ENCODE measurements at places on chromosomes 16 and 17. TPM values are rescaled to one million over a fixed set of nuclear protein-coding genes. Genes with fewer than 3 reads are reported as not detected.

- no peaks in the 10 kb centered on the region for H3K27me3 ChIP-seq
- DNase-seq: no peak
- peaks cover 8% of the 10 kb centered on the region for H3K4me1 ChIP-seq
- no peaks in the 10 kb centered on the region for H3K36me3 ChIP-seq
- peak overlapping the region; percentile 88 for H3K27ac ChIP-seq
- H3K4me3 ChIP-seq: no peak overlapping the region
Measured at GRCh38 chr16:88651989-88652761, 1.3 kb upstream of the CYBA start.

DNA sequence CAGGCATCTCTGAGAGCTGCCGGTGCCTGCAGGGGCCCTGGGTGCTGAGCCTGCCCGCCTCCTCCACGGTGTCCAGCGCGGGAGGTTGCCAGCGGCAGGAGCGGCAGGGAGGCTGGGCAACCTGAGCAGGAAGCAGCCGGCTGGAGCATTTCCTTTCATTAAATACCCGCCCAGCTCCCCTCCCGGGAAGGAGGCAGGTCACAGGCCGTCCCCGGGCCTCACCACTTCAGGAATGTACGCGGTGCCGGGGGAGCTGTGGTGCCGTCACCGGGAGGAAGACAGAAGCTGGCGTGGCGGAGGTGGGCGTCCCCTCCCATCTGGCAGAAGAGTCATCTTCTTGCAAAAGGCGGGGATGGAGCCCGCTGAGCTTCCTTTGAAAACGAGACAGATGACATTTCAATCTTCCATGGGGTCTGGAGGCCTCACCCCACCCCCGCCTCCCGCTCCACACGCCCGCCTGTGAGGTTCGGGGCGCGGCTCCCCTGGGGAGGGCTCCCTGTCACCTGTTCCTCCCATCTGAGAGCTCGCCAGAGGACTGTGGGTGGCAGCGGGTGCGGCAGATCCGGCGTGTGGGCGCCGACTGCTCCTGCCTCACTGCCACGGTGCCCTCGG, 16.0 kb downstream of the SOX8 start:
- peak overlapping the region; percentile 9 for H3K4me3 ChIP-seq
- no peaks in the 10 kb centered on the region for H3K4me1 ChIP-seq
- no peak overlapping the region for H3K27ac ChIP-seq
- no peak for DNase-seq

POLG2 gene
- 12.3 TPM for total RNA-seq

AP1G1 gene
- total RNA-seq: 101 TPM

- H3K4me3 ChIP-seq: no peak overlapping the region
- DNase-seq: no peak
- H3K36me3 ChIP-seq: no peaks in the 10 kb centered on the region
Measured at GRCh38 chr17:31623990-31624389, 232.5 kb downstream of the RAB11FIP4 start.

DNA sequence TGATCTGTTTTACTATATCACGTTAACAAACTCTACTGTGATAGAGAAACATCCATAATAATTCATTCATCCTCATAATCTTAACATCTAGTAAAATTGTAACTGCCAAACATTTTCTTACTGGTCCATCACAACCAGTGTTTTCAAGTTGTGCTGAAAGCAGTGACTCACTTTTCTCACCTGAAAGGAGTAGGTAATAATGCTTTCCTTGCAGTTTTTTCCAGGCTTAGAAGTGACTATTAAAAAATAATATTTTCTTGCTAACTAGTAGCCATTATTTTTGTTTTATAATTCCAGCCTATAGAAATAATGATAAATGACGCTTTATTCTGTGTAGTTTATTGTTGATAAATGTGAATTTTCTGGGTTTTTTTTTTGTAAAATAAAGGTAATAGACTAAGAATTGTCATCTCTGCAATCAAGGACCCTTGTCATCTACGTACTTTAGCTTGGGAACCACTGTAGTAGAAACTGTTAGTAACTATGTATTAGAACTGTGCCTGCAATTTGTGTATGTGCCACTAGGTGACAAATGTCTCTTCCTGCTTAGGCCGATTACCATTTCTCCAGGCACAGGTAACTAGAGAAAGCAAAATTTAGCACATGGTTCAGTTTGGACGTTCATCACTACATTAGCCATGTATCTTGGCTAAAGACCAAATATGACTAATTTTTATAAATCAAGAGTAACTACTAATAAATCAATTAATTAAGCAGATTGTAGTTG, 409.4 kb upstream of the ERCC4 start:
- H3K4me1 ChIP-seq: no peaks in the 10 kb centered on the region
- no peaks in the 10 kb centered on the region for H3K36me3 ChIP-seq
- no peaks in the 10 kb centered on the region for H3K27me3 ChIP-seq
- DNase-seq: no peak

HEATR9 gene
- not detected for total RNA-seq

DNA sequence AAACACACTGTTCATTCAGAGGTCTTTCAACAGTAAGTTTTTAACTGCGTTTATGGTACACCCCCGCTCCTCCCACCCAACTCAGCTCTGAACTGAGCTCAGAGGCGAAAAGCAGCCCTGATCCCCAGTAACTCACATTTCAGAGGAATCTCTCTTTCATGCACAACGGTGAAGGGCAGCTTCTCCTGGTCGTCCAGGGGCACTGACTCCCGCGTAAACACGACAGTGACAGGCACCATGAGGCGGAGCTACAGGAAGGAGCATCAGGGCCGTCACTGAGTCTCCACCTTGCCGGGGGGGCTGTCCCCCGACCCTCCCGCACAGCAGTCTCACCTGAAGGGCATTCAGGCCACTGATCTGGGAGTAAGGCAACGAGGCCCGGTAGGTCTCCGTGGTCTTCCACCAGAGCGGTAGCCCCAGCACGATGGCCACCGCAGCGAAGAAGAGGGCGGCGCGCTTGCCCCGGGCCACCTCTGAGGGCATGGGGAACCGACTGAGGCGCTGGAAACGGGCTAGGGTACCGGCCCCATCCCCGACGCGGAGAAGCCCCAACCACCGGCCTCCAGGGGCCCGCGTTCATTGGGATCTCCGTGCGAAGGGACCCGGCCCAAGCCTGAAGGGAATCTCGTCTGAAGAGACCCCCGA, 486 bp downstream of the PIGS start:
- no peaks in the 10 kb centered on the region for H3K36me3 ChIP-seq
- peak overlapping the region; percentile 99 for H3K4me3 ChIP-seq
- peak overlapping the region; percentile 74 for H3K27ac ChIP-seq
- DNase-seq: peak; percentile 69
- no peaks in the 10 kb centered on the region for H3K27me3 ChIP-seq

All from colonic mucosa (tissue), 4 donors.